GM12864 (cell line): ENCODE measurements at places on chromosomes 3 and 15.

- DNase-seq = no peak
Observed at GRCh38 chr15:24269166-24269571, 406.4 kb upstream of the NPAP1 start.

GRCh38 chr3:129226374-129226773, 23.0 kb upstream of the COPG1 start:
- DNase-seq = no peak

- no peak for DNase-seq
Observed at GRCh38 chr3:178507507-178508442, 28.5 kb upstream of the KCNMB2 start.

- no peak for DNase-seq
Observed at GRCh38 chr3:40913641-40914040, 285.7 kb upstream of the CTNNB1 start.

- DNase-seq = no peak
Observed at GRCh38 chr3:62367763-62368195, 5.6 kb downstream of the FEZF2 start.

DNA sequence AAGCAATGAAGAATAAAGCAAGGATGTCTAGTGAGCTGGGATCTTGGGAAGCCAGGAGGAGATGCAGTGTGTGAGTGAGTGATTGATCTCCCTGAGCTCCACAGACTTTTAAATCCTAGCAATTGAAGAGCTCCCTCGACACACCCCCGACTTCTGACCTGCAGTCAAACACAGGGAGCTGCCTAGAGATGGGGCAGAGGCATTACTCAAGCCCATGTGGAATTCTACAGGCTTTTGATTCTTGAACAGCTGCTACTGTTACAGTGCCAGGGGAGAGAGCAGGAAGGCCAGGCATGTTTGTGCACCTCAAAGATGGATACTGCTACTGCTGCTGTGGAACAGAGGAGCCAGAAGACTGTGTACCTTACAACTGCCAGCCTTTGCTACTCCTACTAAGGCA, 1403.1 kb upstream of the ALCAM start:
- DNase-seq = no peak

DNA sequence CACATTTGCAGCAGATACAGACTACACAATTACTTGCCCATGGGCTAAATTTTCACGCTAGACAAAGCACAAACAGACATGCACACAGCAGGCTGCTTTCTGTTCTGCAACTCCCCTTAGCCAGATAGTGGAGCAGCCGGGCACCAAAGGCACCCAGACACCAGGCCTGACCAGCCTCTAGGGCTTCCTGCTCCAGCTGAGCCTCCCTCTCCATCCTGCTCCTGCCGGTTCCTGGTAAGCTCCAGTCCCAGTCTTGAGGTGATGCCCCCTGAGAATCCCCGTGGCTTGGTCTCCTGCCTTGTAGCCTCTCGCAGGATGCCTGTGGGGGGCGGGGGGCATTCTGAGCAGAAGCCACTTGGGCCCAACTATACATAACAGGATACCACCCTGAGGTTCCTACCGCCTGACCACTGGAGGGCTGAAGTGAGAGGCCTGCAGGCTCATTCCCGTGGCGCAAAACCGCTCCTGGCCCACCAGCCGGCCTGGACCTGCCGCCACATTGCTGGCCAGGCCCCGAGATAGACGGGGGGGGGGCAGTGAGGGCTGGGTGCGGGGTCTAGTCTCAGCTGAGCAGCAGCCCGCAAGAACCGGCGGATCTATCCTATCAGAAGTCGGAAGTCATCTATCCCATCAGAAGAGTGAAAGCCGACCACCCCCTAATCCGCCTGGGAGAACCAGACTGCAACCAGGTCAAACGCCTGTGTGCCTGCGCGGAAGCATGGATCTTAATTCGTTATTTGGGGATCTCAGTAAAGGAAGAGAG, 3.9 kb downstream of the FOXL2 start:
- DNase-seq = no peak

GRCh38 chr15:71749500-71749899, 60.9 kb upstream of the NR2E3 start:
- DNase-seq = no peak

- no peak for DNase-seq
Observed at GRCh38 chr15:74613089-74613952, 2.3 kb upstream of the CLK3 start.

GRCh38 chr3:9583792-9584191, 30.2 kb upstream of the LHFPL4 start:
- no peak for DNase-seq

DNA sequence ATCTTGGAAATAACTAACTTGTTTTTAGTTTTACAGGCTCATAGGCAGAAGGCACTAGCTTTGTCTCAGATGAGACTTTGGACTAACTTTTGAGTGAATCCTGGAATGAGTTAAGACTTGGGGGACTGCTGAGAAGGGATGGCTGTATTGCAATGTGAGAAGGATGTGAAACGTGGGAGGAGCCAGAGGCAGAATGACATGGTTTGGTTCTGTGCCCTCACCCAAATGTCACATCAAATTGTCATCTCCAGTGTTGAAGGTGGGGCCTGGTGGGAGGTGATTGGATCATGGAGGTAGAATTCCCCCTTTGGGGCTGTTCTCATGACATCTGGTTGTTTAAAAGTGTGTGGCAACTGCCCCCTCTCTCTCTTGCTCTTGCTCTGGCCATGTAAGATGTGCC, 28.8 kb upstream of the CCDC50 start:
- DNase-seq = peak; percentile 35

DNA sequence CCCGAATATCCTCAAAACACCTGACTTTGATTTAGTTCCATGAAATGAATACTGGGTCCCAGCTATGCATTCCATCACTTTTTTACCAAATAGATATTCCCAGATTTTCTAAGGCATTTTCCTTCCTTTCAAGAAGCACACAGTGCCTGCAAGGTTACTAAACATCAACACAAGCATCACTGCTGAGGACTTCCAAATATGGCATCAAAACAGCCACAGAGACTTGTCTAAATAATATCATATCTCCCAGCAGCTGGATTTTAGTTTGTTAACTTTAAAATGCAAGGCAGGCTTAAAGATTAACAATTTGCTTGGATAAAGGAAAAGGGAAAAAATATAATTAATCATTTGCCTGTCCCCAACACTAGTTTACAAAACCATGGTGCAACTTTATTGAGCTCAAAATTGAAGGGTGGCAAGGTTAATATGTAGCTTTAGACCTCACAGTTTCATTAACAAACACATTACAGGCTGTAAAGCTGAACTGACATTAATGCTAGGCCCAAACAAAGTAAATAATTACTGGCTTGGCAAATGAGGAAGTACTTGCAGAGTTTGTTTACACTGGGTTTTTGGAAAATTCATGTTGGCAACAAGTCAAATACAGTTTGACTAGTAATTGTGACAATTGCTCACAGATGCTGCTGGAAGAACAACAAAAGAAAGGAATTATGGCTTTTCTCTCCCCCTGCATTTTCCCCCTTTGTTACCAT, 401.7 kb upstream of the CDIN1 start:
- no peak for DNase-seq

DNA sequence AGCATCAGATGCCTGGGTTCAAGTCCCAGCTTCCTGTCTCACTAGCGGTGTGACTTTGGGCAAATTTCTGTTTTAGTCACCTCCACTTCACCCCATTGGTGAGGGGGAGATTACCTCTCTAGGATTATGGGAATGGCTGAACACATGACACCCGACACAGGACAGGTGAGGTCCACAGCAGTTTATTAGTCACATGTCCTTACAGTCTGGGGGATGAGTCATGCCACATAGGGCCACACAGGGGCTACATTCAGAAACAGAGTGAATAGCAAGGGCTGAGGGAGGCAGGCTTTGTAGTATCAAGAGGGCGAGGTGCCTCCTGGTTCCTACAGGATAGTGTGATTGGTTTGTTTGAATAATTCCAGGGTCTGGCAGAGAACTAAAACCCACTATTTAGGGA, 15.2 kb upstream of the ITGA11 start:
- DNase-seq = no peak

- DNase-seq = no peak
Observed at GRCh38 chr15:61049934-61050333, 179.2 kb downstream of the RORA start.

GRCh38 chr3:45064512-45065372, 38.6 kb downstream of the CLEC3B start:
- DNase-seq = no peak

DNA sequence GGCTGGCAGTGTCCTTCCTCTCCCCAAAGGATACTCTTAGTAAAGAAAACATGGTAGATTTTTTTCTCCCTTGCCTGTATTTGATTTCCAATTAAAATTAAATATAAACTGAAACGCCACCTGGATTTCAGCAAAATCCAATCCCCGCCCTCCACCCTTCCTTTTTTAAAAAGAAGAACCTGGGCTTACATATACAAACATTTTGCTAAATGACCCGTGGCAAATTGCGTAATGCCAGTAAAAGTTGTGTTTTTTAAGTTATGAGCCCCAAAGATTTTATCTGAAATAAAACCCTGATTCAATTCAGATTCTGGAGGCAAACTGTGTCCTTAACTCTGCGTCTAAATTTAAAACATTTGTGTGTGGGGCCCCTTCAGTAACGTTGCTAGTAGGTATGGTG, 403.0 kb downstream of the FOXP1 start:
- no peak for DNase-seq

DNA sequence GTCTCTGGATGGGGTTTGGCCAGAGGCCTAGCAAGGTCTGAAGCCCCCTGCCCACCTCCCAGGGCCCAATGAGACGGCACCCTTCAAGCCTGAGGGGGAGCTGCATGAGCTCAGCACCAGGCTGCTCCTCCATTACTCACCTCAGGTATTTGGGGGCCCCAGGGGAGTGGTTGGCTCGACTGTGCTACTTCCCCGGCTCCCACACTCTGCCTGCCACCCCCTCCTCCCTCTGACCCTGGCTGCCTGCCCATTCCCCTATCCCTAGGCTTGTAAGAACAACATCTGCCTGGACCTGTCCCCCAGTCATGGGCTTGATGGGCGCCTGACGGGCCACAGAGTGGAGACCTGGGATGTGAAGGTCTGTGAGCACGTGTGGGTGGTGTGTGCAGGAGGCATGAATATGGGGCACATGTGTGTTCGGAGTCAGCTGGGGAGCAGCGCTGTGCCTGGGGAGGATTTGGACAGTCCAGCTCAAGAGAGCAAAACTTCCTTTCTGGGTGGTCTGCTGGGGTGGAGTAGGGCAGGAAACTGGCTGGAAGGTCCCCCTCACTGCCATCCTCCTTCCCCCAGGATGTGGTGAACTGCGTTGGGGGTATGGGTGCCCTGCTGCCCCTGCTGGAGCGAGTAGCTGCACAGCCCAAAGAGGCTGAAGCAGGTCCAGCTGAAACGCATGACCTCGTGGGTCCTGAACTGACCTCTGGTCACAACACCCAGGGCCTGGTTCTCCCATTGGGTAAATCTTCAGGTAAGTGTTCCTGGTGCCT, 17.4 kb downstream of the NBEAL2 start:
- no peak for DNase-seq

GRCh38 chr15:44712346-44713005, 1.2 kb downstream of the B2M start:
- no peak for DNase-seq

DNA sequence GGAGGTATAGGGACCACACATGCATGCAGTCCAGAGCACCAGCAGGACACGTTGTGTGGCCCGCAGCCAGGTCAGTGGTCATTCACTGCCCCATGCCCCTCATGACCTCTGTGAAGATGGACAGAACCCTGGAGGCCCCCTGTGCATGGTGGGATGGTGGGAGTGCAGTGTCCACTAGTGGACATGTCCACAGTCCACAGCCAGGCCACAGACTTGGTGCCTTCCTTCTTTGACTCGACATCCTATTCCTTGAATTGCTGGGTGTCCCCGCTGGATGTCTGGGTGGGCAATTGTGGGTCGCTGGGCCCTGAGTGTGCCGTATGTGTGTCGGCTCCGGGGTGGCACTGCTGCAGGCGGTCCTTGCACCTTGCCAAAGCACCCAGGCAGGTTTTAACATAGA, 35.7 kb downstream of the KLF15 start:
- no peak for DNase-seq

- DNase-seq = no peak
Observed at GRCh38 chr15:87293031-87293430, 963.5 kb downstream of the NTRK3 start.

DNA sequence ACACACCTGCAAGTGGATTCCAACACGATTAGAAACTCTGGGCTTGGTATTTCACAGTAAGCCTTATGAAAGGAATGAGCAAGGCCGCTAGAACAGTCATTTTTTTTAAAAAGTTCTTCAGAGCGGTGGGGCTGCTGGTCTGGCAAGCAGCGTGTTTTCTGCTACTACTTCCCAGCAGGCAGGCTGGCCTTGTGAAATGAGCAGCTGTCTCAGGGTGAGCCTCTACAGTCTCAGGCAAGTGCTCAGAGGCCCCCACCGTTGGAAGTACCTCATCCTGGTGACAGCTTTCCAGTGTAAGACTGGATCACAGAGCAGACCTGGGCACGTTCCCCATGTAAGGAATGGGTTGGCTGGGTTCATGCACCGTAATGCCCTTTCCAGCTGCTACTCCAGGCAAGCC, 119.2 kb downstream of the LRIG1 start:
- DNase-seq = no peak

DNA sequence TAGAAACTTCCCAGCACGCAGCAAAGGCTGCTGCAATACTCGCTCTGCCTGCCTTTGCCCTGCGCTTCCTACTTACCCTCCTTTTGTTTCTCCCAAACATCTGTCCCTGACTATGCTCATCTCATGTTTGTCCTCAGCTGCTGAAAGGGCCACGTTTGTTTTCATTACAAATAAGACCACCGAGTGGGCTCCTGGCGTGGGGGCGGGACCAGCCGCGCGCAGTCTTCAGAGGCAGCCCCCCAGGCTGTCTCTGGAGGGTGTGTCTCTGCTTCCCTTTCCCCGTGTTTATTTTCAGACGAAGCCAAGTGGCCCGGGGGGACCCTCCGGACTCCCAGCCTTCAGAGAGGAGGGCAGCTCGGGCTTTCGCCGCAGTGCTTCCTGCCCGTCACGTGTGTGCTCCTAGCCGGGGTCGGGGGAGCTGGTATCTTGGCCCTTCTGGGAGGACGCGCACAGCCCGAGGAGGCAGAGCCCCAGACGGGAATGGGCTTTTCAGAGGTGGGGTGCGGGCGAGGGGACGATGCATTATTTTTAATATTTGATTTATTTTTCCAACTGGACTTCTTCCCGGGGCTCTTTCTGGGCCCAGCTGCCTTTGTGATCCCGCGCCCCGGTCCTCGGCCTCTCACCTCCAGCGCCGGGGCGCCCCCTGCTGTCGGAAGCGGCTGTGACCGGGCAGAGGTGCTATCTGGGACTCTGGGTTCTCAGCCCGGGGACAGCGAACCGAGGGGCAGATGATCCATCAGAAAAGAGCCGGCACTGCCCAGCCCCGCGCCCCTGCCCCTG, 70.0 kb upstream of the CGNL1 start:
- DNase-seq = no peak

DNA sequence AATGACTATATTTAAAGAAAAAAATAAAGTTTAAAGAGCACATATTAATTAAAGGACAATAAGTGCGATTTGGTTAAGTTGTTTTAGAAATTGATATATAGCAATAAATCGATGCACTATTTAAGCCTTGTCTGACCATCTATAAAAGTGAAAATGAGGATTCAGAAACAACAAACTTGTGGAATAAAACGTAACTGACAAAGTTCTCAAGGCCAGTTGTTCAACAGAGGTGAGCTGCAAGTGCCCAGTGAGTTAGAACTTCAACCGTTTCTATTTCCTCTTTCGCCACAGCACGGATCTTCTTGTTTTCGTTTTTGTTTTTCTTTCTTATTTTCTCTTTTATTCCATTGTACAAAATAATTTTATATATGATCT, 724.9 kb upstream of the ARRDC4 start:
- no peak for DNase-seq

- DNase-seq = no peak
Observed at GRCh38 chr15:93028632-93029213, 60.3 kb downstream of the RGMA start.
